ENCODE measurements at places on chromosomes 3 and 15. TPM values are rescaled to one million over a fixed set of nuclear protein-coding genes. Genes with fewer than 3 reads are reported as not detected.

GRCh38 chr3:57919987-57920386, 88.2 kb upstream of the FLNB start:
- DNase-seq, result no peak

DNA sequence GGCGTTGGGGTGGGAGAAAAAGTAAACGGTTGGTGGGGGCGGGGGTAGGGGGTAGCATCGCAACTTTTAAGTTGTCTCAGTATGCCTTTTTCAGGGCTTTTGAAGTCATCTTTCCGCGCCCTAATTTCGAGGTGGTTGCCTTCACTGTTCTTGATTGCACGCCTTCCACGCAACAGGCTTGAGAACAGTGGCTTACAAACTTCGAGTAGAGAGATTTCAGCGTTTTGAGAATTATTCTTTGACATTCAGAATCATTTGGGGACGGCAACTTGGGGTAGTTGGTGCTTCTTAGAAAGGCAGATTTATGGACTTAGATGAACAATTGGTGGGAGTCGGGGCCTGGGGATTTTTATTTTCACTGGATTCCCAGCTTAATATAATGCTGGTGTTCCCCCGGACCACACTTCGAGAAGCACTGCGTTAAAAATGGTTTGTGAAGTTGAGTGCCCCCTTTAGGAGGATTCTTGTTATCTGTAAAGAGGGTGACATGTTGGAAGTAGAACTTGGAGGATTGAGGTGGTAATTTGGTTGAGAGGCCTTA, 880 bp downstream of the PPP4R2 start:
- no peak for DNase-seq

DNA sequence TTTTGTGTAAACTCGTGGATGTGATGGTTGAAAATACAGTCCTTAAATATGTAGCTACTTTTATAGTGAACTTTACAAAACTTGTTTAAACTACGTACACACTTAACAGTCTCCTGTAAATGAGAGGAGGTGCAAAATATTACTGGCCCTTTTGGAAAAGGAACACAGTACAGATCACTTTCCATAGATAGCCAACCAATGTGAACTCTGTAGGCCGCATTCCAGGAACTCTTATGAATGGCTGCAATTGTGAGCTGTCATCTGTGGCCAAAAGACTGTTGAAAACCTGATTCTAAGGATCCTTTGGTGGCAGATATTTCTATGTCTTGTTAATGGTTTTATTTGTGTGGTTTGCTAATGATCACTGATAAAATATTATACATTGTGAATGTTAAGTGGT, 6.2 kb downstream of the TSC22D2 start:
- no peak for DNase-seq

- no peak for DNase-seq
Observed at GRCh38 chr3:189799366-189799765, 168.2 kb downstream of the TP63 start.

- no peak for DNase-seq
Observed at GRCh38 chr3:15497964-15498363, 23.5 kb downstream of the COLQ start.

CISH gene
- 15.0 TPM for total RNA-seq

ATP13A5 gene
- total RNA-seq, result not detected

THSD4 gene
- 57.9 TPM for total RNA-seq
